ENCODE measurements at places on chromosomes 7 and 10. TPM values are rescaled to one million over a fixed set of nuclear protein-coding genes. Genes with fewer than 3 reads are reported as not detected.

Gene AGAP5
- 17.7 TPM for total RNA-seq

Gene KMT2C
- total RNA-seq = 139 TPM

Gene RNF32
- 1.4 TPM for total RNA-seq

Gene EBF3
- total RNA-seq = 5.5 TPM

Gene PTPRZ1
- total RNA-seq = 0.26 TPM

Gene SFRP4
- 1.9 TPM for total RNA-seq

Gene MYH16
- total RNA-seq = not detected

Gene ZNF212
- 11.2 TPM for total RNA-seq

Gene TRIM73
- total RNA-seq = 6.5 TPM

Gene CYP3A4
- total RNA-seq = not detected

Gene CNTNAP2
- 0.21 TPM for total RNA-seq

Gene C7orf57
- 0.42 TPM for total RNA-seq

Gene C10orf90
- not detected for total RNA-seq

Gene UNCX
- not detected for total RNA-seq

Gene FAM24A
- not detected for total RNA-seq

Gene LIPF
- not detected for total RNA-seq

Gene LYZL2
- not detected for total RNA-seq

Gene CTNNA3
- total RNA-seq = 1.1 TPM

Gene CALHM3
- not detected for total RNA-seq

Gene LRCH4
- 52.4 TPM for total RNA-seq

Gene PPRC1
- 59.4 TPM for total RNA-seq

Gene TMEM139
- 34.0 TPM for total RNA-seq

Gene UTF1
- not detected for total RNA-seq

Gene CLCN1
- total RNA-seq = 0.31 TPM

Gene OR9A2
- total RNA-seq = not detected

Gene ANKRD22
- 14.7 TPM for total RNA-seq

Gene GNAT3
- not detected for total RNA-seq

Gene MALRD1
- total RNA-seq = 2.3 TPM

Gene RADIL
- 4.7 TPM for total RNA-seq

Gene GIMAP2
- 11.5 TPM for total RNA-seq

Gene LYZL1
- not detected for total RNA-seq

Gene FAM13C
- 26.6 TPM for total RNA-seq

Gene CEP55
- 0.89 TPM for total RNA-seq

Gene BMPER
- total RNA-seq = 6.8 TPM

Gene SPDYE8
- not detected for total RNA-seq

Gene TRPV5
- not detected for total RNA-seq

Gene SPDYE11
- not detected for total RNA-seq

Gene TUBB8
- 0.78 TPM for total RNA-seq

Gene FFAR4
- 0.13 TPM for total RNA-seq

Gene GFRA1
- 4.1 TPM for total RNA-seq

Gene NODAL
- not detected for total RNA-seq

Gene HIBADH
- total RNA-seq = 31.3 TPM

Gene PPP1R3C
- 113 TPM for total RNA-seq

Gene AKR1D1
- not detected for total RNA-seq

Gene STEAP4
- total RNA-seq = 105 TPM

Gene LIPN
- total RNA-seq = not detected

Gene SORCS1
- total RNA-seq = 0.99 TPM

Gene SPAM1
- not detected for total RNA-seq

Gene NPY
- total RNA-seq = not detected

Gene GRM3
- total RNA-seq = not detected

Gene PFKFB3
- 62.2 TPM for total RNA-seq
